ENCODE measurements at places on chromosomes 3 and 15.

DNA sequence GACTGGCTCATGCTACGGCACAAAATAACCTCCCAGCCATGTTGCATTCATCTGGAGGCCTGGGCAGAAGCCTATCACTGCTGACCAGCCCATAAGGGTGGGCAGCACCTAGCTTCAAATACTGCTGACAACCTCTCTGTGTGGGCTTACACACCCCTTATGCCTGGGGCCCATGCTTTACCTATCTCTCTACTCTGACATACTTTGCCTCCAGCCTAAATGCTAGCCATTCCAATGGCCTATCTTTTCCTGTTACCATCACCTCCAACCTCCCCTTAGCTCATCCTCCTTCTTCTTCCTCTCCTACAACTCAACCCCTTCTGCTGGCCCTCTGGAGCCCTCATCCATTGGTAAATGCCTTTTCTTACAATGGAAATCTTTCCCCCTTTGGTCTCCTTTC, 41.0 kb upstream of the PPP2R3A start:
- DNase-seq, result no peak

GRCh38 chr15:35399901-35400300, 146.1 kb downstream of the DPH6 start:
- no peak for DNase-seq

DNA sequence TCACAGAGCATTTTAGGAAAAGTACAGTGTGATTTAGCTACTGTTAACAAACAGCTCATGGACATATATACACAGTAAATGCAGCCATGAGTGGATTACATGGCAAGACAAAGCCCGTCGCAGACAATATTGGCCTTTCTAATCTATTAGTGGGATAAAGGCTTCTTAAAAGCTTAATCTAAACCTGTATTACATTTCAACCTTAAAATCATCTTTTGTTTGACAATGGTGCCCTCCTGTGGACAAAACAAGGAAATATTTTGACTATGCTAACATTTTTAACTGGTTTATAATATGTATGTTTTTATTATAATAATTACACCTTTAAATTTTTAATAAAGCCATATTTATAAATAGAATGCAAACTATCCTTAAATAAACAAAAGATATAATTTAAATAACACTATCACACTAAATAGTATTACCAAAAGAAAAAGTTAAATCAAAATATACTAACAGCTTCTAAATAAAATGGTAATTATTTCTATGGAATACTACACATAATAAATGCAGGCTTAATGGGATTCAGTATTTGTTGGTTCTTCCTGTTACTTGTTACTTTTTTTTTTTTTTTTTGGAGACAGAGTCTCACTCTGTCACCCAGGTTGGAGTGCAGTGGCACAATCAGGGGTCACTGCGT, 38.6 kb downstream of the TAFA4 start:
- DNase-seq, result no peak

DNA sequence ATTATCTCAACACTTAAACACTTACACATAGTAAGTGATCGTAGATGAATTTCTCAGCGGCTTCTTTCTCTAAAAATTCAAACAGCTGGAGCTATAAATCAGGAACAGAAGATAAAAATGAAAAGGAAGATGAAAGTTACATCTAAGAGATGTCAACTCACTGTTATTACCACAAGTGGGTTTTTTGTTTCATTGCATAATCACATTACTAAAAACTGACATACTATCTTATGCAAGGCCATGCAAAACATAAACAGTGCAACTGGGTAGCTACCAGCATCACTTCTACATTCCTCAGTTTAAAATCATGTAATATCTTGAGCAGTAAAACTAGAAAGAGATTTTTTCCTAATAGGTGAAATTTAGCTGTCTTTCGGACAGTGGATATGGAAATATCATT, 14.9 kb downstream of the MINDY4B start:
- no peak for DNase-seq

DNA sequence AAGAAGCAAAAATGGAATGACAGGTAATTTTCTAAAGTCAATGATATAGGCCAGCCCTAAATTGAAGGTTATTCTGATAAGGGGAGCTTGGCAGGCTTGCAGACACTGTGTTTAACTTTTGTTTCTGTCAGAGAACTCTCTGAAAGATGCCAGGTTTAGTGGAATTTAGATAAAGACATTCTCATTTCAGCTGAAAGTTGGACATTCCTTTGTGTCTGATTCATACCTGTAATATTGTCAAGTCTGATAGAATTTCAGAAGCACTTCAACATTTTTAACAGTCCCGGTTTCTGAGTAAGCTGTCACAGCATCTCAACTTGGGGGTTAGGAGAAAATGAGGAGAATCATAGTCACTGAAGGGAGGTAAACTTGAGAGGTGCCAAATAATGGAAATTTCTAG, 84.0 kb downstream of the DIPK2A start:
- no peak for DNase-seq

Data from T-helper 17 cell (primary cell).